Ovary (tissue), 10 donors: ENCODE measurements at places on chromosomes 3 and 15. TPM values are rescaled to one million over a fixed set of nuclear protein-coding genes. Genes with fewer than 3 reads are reported as not detected.

The RRP9 gene
- total RNA-seq = 20.0 TPM

The PEX5L gene
- total RNA-seq = 1.1 TPM

DNA sequence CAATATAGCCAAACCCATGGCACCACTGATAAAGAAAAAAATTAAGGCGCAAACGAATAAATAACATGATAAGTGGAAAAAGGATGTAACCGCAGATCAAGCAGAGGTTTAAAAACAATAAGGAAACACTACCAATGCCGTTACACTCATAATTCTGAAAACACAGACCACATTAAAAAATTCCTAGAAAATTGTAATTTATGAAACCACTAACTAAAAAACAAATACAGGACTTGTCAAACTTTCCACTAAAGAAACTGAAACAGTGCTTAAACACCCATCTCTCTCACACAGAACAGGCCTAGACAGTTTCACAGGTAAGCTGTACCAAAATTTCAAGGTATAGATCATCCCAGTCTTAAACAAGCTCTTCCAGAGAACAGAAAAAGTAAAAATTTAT, 28.4 kb downstream of the PCSK6 start:
- no peak overlapping the region for H3K27ac ChIP-seq
- no peaks in the 10 kb centered on the region for H3K36me3 ChIP-seq
- no peak for DNase-seq
- no peaks in the 10 kb centered on the region for H3K4me1 ChIP-seq
- no peaks in the 10 kb centered on the region for H3K27me3 ChIP-seq

DNA sequence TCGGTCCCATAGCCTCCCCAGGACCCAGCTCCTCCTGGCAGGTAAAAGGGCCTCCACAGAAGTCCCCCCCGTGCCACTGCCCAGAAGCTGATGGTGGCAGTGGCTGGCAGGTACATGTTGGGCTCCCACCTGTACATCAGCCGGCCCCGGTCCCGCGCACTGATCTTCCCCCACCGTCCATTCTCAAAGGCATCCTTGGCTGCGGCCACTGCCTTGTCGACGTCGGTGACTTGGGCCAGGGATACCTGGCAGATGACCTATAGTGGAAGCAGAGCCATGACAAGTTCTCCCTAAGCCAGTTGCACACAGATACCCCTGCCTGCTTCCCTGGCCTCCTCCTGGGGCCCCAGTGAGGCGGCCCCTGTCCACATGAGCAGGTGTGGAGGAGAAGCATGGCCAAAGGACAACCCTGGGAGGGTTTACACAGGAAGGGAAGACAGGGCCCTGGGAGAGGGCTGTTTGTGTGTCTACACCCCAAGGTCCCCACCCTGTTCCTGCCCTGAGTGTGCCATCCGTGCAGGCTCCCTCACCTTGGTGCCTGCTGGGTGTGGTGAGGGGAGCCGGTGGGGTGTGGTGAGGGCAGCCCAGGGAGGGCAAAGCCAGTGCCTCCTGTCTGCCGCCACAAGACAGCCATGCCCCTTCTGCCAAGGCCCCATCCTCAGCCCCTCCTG, 44.8 kb downstream of the ALDH1L1 start:
- H3K4me3 ChIP-seq = no peak overlapping the region
- H3K27me3 ChIP-seq = no peaks in the 10 kb centered on the region
- no peak for DNase-seq
- no peak overlapping the region for H3K27ac ChIP-seq
- no peaks in the 10 kb centered on the region for H3K36me3 ChIP-seq

GRCh38 chr15:48622237-48622636, 23.3 kb downstream of the FBN1 start:
- no peak for DNase-seq
- no peak overlapping the region for H3K4me3 ChIP-seq
- no peak overlapping the region for H3K27ac ChIP-seq
- no peaks in the 10 kb centered on the region for H3K36me3 ChIP-seq

- no peaks in the 10 kb centered on the region for H3K27me3 ChIP-seq
- no peaks in the 10 kb centered on the region for H3K36me3 ChIP-seq
- H3K27ac ChIP-seq = no peak overlapping the region
- no peak overlapping the region for H3K4me3 ChIP-seq
Observed at GRCh38 chr3:47592066-47592795, 13.6 kb upstream of the CSPG5 start.

GRCh38 chr3:46012246-46012645, 15.0 kb downstream of the XCR1 start:
- H3K36me3 ChIP-seq = no peaks in the 10 kb centered on the region
- DNase-seq = no peak
- no peaks in the 10 kb centered on the region for H3K27me3 ChIP-seq
- no peak overlapping the region for H3K27ac ChIP-seq

GRCh38 chr3:46386205-46386604, 15.5 kb downstream of the CCR5 start:
- H3K4me1 ChIP-seq = no peaks in the 10 kb centered on the region
- no peaks in the 10 kb centered on the region for H3K36me3 ChIP-seq
- H3K27me3 ChIP-seq = no peaks in the 10 kb centered on the region
- no peak overlapping the region for H3K27ac ChIP-seq

The C3orf33 gene
- total RNA-seq = 5.1 TPM
